ENCODE measurements at places on chromosomes 2 and 18.
A peak's percentile ranks its signal among the peaks of the same experiment; 100 is the strongest.

GRCh38 chr2:60058781-60059180 is 494.7 kb downstream of the BCL11A start:
- peak; percentile 57 for DNase-seq

GRCh38 chr2:19176172-19176852 is 182.1 kb downstream of the OSR1 start:
- no peak for DNase-seq

DNA sequence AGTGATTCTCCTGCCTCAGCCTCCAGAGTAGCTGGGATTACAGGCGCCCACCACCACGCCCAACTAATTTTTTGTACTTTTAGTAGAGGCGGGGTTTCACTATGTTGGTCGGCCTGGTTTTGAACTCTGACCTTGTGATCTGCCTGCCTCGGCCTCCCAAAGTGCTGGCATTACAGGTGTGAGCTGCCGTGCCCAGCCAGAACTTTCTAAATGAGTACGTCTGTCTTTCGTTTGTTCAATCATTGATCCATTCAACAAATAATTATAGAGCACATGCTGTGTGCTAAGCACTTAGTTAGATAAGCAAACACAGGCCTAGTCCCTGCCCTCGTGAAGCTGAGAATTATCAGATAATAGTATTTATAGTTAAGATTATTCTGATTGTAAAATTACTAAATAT is 56.5 kb downstream of the TTC39C start:
- no peak for DNase-seq

DNA sequence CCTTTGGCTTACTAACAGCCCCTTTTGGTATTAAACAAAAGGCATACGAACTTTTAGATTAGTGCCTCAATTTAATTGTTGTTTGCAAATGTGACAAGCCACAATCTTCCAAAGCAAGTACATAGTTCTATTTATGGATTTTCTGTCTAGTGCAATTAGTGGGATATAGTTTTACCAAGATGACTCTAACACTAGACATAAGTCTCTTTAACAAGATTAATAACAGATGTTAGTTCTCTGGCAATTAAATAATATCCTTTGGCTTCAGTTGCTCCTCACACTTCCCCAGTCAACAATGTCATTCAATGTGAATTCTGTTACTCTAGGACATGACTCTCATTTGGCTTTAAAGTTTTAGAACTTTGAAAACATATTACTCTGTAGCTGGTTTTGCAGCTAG is 16.7 kb upstream of the MC4R start:
- no peak for DNase-seq

DNA sequence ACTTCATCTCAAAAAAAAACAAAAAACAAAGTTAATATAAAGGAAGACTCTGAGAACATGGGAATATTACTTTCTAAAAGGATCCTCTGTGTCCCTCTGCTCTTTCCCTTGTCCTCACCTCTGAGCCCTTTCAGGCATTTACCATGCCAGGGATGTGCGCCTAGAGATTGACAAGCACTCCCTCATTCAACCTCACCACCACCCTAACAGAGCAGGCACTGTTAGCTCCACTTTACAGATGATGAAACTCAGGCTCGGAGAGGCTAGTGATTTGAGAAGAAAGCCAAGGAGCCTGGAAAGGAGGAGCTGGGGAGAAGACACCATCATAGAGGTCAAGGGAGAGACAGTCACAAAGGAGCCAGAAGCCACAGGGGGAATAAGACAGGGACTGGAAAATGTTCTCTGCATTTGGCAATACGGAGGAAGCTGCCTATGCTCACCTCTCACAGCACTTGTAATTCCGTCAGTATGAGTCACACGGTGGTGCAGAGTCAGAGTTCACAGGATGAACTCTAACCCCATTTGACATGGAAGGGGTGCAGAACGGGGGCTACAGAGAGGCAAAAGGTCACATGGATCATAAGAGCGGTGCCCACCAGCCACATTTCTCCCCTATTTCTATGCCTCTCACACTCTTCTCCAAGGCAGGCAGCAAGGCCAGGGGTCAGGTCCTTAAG is 101.8 kb upstream of the NFU1 start:
- DNase-seq: no peak

DNA sequence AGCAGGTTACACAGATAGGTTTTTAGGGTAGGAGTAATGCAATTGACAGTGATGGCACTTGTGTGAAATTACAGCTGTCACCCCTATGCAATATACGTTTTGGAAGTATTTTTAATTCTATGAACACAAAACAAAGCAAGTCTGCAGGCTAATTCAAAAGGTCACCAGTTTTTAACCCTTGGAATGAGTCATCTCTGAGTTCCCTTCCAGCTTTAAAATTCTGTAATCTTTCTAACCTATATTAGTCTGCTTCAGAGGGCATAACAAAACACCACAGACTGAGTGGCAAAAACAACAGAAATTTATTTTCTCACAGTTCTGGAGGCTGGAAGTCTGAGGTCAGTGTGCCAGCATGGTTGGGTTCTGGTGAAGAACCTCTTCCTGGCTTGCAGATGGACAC is 596.9 kb upstream of the HNMT start:
- DNase-seq: no peak

DNA sequence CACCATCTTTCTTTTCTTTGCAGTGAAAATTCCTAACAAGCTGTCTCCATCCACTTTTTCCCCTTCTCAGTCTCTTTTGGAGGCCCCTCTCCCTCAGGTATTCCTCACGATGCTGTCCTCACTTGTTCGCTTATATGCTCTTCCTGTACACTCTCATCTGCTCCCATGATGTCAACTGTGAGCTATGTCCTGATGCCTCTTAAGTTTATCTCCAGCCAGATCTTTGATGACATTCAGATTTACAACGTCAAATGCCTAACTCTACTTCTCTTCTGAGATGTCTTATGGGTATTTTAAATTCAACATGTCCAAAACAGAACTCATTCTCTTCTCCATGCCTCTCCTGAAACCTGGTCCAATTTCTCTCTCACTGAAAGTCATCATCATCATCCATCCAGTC is 55.1 kb upstream of the SERTAD2 start:
- DNase-seq: no peak

DNA sequence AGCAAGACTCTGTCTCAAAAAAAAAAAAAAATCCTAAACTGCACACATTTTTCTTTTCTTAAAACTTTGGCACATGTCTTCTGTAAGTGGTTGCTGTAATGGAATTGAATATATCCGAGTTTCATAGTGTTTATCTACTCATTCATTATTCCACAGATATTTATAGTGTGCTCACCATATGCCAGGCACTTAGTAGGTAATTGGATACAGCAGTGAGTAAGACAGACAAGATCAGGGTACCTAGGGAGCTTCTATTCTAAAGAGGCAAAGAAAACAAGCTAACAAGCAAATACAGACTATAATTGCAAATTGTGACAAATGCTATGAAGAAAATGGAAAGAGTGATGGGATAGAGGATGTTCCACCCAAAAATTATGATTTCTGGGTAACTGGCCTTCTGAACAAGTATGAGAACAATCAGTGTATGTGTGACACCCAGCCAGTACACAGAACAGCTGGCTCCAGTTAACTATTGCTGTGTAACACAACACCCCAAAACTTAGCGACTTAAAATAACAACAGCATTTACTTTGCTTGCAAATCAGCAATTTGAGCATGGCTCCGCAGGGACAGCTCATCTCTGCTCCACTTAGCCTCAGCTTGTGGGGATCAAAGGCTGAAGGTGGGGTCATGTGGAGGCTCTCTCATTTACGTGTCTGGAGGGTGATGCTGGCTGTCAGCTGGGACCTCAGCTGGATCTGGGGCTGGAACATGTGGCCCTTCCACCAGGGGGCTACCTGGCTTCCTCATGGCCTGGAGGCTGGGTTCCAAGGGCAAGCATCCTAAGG is 224.9 kb downstream of the INSIG2 start:
- DNase-seq: no peak

DNA sequence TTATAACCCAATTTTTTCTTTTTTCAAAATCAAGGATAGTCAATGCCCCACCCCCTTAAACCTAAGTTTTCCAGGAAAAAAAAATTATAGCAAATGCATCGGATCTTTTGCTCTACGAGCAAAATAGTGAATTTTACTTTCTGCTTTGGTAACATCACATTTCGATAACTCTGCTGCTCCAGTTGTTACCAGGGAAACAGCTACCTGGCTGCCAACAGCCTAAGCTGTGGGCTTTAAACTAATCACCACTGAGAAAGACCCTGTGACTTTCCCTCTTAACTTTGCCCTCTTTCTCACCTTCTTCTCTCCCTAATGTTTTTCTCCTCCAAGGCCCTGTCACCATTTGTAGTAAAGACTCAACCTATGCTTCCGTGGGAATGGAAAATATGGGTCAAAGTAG is 145.5 kb downstream of the ABCA12 start:
- DNase-seq: no peak

DNA sequence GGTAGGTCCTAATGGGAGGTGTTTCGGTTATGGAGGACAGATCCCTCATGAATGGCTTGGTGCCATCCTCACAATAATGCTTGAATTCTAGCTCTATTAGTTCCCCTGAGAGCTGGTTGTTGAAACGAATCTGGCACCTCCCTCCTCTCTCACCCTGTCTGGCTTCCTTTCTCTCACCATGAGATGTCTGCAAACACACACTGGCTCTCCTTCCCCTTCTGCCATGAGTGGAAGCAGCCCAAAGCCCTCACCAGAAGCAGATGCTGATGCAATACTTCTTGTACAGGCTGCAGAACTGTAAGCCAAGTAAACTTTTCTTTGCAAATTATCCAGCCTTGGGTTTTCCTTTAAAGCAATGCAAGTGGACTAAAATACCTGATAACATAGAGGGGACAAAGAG is 86.6 kb downstream of the RND3 start:
- DNase-seq: no peak

DNA sequence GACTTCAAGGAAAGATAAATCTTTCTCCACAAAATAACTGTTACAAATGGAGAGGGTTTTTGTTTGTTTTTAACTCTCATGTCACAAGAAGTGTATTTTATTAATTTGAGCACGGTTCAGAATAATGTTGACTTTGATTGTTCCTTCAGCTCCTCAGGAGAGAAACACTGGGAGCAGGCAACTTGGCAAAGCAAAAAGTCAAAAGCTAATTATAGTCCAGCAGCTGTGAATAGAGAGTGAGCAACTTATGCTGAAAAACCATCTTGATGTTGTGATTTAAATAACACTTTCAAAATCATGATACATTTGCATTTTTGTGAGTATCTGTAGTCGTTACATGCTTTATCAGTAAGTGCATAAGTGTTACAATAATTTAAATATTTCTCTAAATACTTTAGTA is 37.5 kb upstream of the TTN start:
- no peak for DNase-seq

GRCh38 chr2:51650769-51651168 is 618.8 kb upstream of the NRXN1 start:
- DNase-seq: no peak

DNA sequence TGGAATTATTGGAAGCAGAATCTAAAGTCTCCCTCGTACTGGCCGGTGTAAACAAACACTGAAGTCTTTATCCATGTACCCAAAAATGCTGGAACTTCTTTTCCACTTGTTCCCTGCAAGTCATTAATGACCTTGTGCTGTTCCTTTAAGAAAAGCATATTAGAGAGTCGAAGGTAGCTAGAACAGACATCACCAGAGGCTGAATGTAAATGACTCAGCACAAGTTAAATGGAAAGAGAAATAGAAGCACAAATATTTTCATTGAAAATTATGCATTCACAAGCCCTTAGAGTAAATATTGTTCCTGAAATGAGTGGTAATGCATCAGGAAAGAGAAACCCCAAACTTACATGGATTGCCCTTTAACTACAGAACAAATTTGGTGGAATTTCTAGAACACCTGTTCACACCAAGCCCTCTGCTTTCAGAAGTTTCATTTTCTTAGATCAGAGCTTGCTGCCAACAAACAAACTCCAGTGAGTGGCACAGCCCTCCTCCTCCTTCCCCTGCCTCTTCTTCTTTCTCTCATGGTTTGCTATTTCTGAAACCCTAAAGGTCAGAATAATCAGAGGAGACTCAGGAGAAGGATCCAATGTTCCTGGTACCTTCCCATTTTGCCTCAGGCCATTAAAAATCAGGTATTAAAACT is 264.3 kb downstream of the TXNL1 start:
- no peak for DNase-seq

GRCh38 chr2:67526283-67526682 is 129.2 kb downstream of the ETAA1 start:
- DNase-seq: no peak

- DNase-seq: no peak
Observed at GRCh38 chr2:127569666-127570065, 34.2 kb downstream of the MYO7B start.

DNA sequence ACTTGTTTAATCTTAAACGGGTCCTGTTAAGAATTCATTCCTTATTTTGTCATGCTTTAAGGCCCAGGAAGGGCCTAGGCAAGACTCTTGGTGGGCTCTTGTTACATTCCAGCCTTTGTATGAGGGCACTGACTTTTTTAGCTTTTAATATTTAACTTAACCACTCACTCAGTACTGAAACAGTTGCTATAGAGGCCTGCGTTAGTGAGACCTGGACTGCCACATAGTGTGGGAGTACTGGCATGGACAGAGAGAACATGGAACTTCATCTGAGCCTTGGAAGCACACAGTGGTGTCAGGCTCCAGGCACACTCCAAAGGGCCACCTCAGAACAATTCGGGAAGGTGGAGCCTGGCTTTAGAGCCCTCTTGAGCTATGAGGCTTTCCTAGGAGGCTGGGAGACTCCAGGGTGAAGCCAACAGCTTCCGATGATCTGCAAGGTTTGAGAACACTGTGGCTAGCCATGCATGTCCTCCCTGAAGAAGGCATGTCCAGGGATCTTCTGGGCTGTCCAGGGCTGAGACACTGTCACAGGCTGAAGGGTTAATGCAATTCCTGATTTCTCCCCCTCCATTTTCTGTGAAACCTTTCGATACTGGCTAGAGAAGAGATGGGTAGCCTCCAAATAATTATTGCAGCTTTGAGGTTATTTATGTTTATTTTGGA is 155.4 kb upstream of the ACAA2 start:
- DNase-seq: no peak

- DNase-seq: no peak
Observed at GRCh38 chr2:191056228-191056627, 42.3 kb upstream of the STAT1 start.

DNA sequence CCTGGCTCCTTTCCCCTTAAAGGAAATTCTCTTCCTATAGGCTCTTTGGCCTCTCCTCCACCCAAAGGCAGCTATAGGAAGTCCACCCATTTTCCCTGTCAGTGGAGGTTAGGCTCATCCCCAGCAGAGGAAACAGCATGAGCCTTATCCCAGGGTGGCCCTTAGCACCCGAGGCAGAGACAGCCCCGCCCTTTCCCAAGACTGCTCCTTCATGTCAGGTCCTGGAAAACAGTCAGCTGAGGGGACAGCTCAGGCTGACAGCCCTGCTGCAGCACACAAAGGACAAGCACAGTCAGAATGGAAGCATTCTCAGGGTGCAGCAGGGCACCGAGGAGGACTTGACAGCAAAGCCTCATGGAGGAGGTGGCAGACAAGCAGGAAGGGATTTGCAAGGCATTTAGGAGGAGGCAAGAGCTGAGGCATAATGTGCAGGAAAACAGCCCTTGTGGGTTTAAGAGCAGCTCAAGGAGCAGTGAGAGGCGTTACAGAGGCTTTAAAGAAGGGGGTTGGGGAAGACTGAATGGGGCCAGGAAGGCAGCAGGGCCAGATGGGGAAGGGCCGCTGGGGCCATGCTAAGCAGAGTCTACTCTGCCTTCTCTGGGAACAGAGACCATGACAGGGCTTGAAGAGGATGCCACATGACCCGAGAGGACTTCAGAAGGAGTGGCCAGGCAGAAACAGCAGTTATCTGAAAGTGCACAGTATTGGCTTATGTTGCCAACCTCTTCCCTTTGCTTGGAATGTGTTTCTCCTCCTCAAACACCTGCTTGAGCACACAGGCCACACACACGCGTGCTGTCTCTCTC is 216.6 kb downstream of the SH3BP4 start:
- no peak for DNase-seq

Measured in OCI-LY7 (cell line).